ENCODE measurements at places on chromosomes 7 and 10. TPM values are rescaled to one million over a fixed set of nuclear protein-coding genes. Genes with fewer than 3 reads are reported as not detected.

ADAMTS14 gene
- total RNA-seq: 0.15 TPM

SPAM1 gene
- total RNA-seq: not detected

OR9A2 gene
- not detected for total RNA-seq

BEND7 gene
- 0.03 TPM for total RNA-seq

CXCL12 gene
- total RNA-seq: not detected

MACC1 gene
- 0.23 TPM for total RNA-seq

DNA sequence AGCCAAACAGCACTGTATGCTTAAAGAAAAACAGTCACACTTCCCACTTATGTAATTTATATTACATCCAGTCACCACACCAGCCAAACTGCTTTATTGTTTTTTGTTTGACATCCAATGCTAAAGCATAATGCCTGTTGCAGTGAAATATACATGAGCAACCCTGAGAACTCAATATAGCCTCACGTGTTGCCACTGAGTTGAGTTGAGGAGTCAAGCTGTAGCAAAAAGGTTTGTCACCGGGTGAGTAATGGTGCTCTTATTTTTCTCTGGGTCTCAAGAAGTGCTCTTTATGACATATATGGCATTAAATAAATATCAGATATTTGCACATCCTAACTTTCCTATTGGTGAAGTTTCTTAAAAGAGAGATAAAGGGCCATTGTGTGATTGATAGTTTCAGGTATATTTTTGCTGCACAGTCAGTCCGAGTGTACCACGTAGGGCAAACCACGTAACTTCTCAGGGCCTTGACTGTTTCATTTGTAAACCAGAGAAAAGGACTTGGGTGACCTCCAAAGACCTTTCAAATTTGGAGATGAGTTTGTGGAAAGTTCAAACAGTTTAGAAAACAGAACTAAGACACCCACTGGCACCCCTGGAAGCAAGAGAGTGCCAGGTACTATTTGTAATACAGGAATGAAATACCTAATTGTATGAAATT, 168.5 kb downstream of the CFTR start:
- no peak for DNase-seq

DNA sequence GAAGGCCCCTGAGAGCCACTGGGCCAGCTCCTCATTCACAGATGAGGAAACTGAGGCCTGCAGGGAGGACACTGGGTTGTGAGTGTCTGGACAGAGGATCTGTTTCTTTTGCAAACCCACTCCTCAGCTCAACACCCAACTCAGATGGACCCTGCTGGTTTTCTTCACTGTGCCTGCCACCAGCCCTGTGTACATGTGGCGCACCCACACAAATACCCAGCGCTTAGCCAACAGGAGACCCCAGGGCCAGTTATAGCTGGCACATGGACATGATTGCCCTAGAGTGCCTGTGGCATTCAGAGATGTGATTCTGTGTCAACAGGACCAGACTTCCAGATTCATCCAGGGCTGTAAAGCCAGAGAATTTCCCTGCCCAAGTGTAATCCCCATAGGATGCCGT, 12.4 kb downstream of the PODXL start:
- DNase-seq: no peak

DNA sequence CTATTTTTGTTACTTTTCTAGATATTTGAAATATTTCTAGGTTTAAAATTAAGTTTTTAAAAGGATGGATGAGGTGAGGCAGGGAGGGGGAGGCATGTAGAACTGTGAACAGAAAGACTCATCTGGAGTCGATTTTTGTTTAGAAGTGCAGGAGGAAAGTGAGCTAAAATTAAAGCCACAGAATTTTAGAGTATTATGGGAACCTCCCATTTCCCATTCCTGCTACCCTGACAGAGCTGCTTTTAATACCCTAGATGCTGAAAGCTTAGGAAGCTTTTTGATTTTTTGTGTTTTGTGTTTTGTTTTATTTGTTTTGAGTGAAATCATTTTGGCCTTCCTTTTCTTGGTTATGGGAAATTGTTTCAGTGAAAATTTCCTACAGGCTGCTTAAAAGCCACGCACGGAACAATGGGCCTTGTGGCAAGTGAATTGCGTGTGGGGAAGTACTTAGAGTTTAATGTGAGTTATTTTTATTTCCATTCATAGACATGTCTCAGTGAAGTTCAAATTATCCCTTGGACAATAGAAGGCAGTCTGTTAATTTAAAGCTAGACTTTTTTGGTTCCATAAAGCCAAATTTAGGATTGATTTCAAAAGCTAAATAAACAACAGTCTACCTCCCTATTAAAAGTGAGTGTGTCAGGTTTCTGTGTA, 102.0 kb upstream of the HDAC9 start:
- no peak for DNase-seq

GRCh38 chr10:102714621-102715455, at the start of gene SFXN2:
Gene SFXN2 (plus strand): TSS chr10:102714636. CDS start chr10:102726637, 12,001 bp downstream.
- peak; percentile 44 for DNase-seq

GRCh38 chr10:18400201-18400905, 251.0 kb downstream of the NSUN6 start:
- no peak for DNase-seq

DNA sequence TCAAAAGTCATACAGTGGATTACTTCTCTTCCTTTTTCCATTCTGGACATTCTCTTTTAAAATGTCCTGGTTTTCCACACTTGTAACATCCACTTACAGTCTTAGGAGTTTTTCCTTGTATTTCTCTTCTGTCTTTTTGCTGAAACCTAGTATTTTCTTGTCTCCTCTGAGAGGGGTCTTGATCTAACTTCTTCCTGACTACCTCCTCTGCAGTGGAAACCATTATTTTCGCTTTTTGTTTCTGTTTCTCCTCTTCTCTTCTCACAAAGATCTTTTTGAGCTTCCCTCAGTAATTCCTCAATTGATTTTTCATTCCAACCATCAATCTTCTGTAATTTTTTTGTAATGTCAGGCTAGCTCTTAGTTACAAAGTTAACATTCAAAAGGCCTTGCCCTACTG, 23.7 kb upstream of the ELOVL3 start:
- no peak for DNase-seq

DNA sequence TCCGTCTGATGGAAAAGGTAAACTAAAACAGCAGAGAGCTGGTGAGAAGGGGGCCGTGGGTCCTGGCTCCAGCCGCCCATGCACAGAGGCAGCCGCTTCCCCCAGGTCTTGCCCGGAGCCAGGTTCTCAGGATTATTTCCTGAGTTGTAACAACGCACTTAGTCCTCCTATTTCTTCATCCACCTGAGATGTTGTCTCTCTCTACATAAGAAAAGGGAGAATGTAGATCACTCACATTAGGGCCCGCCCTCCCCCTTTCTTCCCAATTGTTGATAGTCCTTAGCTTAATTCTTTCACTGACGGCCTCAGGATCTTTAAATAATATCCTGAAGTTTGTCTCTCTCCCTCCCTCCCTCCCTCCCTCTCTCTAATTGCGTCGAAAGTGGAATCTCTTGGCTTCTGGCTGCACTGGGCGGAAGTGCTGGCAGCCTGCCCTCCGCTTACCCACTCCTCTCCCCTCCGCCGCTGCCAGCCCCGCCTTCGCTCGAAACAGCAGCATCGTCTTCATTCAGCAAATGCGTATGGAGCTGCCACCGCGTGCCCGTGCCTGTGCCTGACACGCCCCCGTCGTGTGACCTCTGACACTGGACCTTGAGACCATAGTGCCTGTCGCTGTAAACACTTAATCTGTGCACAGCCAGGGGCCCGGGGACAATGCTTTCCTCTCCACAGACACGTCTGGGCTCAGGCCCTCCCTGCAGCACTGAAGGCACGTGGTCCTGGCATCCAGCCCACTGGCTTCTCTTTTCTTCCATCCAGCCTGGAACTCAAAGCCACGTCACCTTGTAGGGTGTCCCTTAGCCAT, 174.5 kb upstream of the PPP2R2D start:
- no peak for DNase-seq

DNA sequence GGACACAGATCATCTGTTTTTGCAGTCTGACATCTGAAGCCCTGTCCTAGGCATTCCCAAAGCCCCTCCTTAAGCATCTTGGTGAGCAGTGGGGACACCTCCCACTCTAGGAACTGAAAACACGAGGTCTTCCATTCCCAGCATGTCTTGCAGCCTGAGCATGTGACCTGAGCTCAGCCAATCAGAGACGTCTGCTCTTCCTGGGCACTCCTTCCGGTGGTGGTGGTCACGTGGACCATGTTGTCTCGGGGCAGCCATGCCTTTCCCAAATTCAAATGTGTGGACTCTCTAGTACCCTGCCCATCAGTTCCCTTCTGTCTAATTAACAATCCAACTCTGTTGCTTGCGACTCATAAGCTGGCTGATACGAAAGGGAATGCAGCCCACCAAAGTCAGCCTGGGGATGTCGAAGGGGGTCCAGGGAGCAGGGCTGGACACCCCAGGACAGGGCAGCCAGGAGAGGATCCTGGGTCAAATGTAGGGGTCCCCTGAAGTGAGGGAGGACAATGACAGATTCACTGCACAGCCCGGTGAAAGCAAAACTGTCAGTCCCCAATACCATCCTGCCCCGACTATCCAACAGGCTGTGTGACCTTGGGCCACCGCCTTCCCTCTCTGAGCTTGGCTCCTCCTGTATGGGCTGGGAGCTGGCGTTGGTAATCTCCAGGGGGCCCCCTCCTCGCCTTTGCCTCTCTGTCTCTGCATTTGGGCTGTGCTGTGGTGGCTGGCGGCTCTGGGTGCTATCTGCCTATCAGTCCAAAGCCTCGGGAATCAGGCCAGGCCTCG, 57.4 kb upstream of the BAIAP2L1 start:
- no peak for DNase-seq

DNA sequence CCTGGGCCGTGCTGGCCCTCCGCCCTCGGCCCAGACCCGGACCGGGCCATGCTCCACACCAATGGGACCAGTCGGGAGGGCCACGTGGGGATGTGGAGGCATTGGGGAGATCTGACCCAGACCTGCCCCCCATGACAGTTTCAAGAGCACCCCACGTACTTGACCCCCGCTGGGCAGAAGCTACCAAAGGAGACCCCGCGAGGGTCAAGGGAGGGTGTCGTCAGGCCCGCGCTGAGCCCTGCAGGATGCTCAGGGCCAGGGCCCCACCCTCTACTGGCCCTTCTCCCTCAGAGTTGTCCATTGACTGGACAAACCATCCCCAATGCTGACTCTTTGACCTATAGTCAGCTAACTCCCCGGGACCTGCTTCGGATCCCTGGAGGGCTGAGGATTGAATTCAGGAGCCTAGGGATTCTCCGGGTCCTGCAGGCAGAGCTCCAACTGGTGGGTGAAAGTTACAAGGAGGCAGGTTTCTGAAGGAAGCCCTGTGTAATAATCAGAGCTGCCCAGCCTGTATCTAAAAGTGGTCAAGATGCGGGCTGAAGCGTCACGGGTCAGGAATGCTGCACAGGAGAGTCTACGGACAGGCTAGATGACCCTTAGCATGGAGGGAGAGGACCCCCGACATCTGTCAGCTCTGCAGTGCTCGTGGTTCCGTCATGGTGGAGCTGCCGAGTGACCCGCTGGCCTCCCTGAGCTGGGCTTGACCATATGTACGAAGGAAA, 498 bp upstream of the CALHM2 start:
- DNase-seq: no peak

DNA sequence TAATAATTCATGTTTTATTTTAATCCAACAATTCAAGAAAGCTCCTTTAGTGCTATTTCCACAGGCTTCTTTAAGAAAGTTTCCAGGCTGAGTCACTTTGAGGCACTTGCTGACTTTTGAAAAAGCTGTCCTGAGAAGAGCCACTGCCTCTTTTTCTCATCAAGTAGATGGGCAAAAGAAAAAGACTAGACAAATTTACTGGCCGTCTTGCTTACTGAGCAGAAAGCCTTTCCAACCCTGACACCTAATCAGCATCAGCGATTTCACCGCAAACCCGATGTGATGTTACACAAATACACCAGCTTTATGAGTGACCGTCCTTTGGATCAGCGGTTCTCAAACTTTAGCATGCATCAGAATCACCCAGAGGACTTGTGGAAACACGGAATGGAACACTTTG, 24.3 kb downstream of the CTTNBP2 start:
- no peak for DNase-seq

DNA sequence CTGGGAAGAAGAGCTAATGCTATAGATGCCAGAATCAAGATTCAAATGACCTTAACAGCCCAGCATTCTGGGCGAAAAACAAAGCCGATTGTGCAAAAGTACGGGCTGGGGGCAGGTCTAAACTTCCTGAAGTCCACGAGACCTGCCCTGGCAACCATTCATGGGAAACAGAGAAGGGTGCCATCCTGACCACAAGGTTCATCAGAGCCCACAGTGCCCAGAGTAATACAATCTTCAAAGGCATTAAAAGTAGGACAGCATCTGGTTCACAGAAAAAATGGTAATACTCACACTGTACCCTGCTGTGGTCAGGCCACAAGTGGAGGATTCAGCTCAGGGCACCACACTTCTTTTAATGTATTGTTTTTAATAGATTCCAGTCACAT, 36.1 kb downstream of the SORBS1 start:
- DNase-seq: no peak

- DNase-seq: peak; percentile 34
Measured at GRCh38 chr10:31319602-31320549, 860 bp downstream of the ZEB1 start.

- no peak for DNase-seq
Measured at GRCh38 chr10:124547647-124548168, 86.1 kb downstream of the LHPP start.

GRCh38 chr7:134459981-134460380, 1.1 kb upstream of the AKR1B1 start:
- DNase-seq: no peak

DNA sequence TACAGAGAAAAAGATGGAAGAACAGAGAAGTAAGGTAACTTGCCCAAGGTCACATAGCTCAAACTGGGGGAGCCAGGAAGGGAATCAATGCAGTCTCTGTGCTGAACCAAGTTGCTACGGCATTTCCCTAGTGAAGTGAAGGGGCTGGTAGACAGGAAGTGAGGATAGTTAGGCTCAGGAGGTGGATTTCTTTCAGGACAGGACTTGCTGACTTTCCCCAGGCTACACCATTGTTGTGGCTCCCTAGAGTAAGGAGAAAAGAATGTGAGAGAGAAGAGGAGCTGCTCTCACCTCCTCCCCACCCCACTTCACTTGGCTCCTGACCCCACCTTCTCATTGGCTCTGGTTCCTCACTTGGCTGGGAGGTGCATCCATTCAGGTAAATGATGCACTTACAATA, 316.9 kb downstream of the INHBA start:
- DNase-seq: no peak

GRCh38 chr10:86931872-86932271, 25.5 kb downstream of the MMRN2 start:
- no peak for DNase-seq

DNA sequence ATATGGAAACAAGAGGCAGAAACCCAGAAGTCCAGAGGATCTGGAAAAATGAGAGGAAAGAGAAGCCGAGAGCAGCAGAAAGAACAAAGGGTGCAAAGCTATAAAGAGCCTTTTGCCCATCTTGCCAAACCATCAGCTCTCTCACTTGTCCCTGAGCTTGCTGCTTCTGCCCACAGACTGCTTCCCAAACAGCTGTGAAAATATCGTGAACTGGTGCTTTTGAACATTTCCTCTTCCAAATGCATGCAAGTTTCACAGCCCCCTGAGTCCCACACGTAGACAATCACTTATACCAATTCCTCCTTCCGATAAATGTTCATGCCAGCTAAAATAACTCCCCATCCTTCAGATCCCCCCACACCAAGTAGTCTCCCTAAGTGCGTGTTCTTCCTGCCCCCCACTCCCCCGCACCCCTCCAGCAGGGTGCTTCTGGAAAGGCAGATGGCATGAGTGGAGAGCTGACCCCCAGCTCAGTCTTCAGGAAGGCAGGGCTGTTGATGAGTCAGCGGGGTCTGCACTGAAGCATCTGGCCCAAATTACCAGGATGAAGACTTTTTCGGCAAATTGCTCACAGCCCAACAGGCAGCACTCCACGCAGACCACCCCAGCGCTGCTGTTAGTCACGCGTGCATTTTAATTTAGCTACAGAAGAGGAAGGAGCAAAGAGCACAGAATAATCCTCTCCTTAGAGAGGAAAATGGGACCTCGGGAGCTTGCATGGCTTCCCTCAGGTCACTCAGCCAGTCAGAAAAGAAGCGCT, 76.1 kb upstream of the KCNMA1 start:
- no peak for DNase-seq
